ENCODE measurements at places on chromosomes 13 and 19. TPM values are rescaled to one million over a fixed set of nuclear protein-coding genes. Genes with fewer than 3 reads are reported as not detected.

The FXYD3 gene
- total RNA-seq = not detected

The SLITRK1 gene
- not detected for total RNA-seq

The ZNF560 gene
- 5.8 TPM for total RNA-seq

The ZNF253 gene
- total RNA-seq = 3.2 TPM

The FXYD1 gene
- total RNA-seq = not detected

The PSG11 gene
- total RNA-seq = not detected

The ZNF571 gene
- total RNA-seq = 4.2 TPM

The DKKL1 gene
- total RNA-seq = 0.59 TPM

The LRP3 gene
- total RNA-seq = 24.6 TPM

The KANK3 gene
- 0.18 TPM for total RNA-seq

The CCL25 gene
- not detected for total RNA-seq

The HSD17B14 gene
- 19.0 TPM for total RNA-seq

The FCGBP gene
- 1.2 TPM for total RNA-seq

The IGFL1 gene
- not detected for total RNA-seq

The ZNF544 gene
- 40.0 TPM for total RNA-seq

The MED25 gene
- total RNA-seq = 28.9 TPM

The PRSS57 gene
- not detected for total RNA-seq

The TEX29 gene
- not detected for total RNA-seq

The IGFL2 gene
- 0.05 TPM for total RNA-seq

The INSR gene
- total RNA-seq = 15.7 TPM

Data from smooth muscle cell of the umbilical artery (primary cell).